ENCODE measurements at places on chromosomes 1 and 21.

- DNase-seq = peak; percentile 57
Measured at GRCh38 chr1:205918955-205919746, 24.1 kb downstream of the SLC26A9 start.

DNA sequence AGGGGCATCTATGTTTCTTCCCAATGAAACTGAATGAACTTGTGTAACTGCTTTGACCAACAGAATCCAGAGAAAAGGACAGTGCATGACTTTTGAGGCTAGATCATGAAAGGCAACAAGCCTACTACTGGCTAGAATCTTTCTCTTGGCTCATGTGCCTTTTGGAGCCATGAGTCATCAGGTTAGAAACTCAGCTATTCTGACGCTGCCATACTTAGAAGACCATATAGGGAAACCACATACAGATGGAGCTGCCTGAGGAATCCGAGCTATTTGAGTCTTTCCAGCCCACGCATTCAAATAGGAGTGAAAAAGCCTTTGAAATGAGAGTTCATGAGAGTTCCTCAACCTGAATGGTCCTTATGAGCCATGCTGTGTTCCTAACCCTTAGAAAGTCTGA is 738.5 kb upstream of the CHRM3 start:
- DNase-seq = peak; percentile 93

DNA sequence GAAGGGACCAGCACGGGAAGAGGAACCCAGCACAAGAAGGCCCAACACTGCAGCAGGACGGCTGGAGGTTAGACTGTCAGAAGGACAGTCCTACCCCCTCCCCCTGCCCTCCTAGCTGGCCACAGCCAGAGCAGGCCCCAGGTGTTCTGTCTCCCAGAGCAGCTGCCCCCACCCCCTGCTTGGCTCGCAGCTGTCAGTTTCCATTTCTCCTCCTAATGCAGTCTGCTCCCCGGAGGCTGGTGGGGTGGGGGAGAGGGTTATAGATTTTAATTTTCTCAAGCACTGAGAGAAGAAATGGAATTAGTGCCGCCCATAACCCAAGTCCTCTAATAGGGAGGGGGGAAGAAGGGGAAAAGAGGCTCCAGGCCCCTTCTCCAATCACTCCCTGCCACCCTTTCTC is 13.0 kb upstream of the PEAR1 start:
- no peak for DNase-seq

- no peak for DNase-seq
Measured at GRCh38 chr21:40976198-40977109, 129.5 kb upstream of the DSCAM start.

- no peak for DNase-seq
Measured at GRCh38 chr1:165857046-165857801, 29.8 kb downstream of the UCK2 start.

DNA sequence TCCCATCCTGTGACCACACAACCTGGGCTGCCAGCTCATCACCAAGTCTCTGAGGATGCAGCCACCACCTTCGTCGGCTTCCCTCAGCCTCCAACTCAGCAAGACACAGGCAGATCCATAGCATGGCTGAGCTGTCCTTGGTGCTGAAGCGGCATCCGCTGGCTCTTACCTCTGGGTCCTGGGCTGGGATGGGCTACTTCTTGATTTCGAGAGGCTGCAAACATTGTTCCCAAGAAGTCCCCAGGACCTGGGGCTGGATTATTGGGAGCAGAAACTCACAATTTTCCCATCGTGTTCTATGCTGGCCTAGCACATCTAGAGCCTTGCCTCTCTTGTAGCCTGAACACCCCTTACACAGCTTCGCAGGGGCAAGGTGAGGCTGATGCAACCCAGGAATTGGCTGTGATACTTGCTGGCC is 24.9 kb upstream of the C1QA start:
- peak; percentile 52 for DNase-seq

- peak; percentile 26 for DNase-seq
Measured at GRCh38 chr1:69263921-69264391, 303.8 kb upstream of the LRRC7 start.

DNA sequence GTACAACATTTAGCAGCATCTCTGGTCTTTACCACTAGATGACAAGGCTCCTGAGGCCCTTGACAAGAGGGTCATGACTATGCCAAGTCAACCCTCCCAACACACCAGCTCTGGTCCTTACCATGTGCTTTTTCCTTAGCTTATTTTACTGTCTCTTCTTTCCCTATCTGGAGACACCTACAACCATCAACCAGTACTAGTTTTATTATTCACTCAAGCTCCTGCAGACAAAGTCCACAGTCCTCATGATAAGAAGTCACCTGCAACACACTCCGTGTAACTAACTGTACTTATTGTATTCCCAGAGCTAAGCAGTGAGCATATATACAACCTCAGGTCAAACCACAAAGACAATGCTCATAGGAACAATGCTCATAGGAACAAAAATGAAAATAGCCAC is 15.3 kb downstream of the PABPC4 start:
- DNase-seq = no peak

DNA sequence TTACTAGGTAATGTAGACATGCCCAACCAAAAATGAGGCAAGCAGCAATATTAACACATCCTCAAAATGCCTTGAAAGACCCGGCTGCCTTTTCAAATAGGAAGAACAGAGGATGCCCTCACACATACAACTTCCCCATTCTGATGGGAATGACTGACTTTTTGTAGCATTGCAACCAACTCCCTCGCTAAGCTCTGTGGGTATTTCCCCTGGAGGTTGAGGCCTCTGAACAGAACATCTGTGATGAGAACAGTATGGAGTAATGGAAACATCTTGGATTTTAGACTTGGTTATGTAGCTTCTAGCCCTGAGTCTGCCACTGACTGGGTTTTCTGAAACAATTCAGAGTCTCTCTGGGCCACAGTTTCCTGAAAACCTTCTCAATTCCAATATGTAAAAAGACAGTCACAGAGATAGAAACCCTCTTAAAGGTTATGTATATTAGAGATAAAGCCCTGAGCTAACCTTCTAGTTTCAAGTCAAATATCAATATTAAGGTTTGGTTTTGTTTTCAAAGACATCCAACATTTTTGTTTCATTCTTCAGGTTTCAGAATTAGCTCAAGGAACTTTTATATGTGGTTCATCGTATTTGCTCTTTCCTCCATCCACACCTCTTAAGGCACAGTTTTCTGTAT is 311.5 kb downstream of the SETD4 start:
- DNase-seq = no peak

DNA sequence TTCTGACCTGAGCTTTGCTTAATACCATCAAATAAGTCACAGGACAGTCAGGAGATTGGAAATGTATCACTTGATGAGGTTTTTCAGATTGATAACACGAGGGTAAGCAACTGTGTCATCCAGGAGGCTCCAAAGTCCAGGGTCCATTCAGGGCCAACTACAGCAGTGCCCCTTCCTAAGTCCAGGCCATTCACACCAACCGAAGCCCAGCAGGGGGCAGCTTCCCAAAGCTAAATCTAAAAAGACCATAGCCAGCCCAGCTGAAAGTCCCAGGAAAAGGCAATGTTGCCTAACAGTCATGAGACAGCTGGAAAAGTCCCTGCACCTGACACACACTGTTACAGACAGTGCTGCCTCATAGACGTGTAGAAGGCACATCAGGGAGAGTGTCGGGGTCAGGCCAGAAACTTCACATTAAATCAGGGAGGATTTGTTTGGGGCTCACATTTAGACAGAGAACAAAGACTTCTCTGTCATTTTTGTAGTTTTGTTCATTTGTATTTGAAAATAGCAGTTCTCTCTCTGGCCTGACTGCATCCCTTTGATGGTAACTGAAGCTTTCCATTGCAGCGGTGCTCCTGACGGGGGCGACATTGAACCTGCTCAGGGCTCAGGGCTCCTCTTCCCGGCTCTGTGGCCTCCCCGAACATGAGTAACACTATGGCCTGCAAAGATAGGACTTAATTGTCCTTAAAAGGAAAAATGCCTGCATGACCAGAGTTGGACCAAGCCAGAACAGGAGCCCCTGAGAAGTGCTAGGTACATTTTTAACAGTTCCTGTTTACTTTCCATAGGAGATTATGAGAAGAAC is 200.4 kb downstream of the NRIP1 start:
- peak; percentile 87 for DNase-seq

- DNase-seq = no peak
Measured at GRCh38 chr1:46405724-46406123, 11.6 kb downstream of the FAAH start.

- no peak for DNase-seq
Measured at GRCh38 chr1:59846209-59846894, 31.6 kb downstream of the HOOK1 start.
